ENCODE measurements at places on chromosomes 6 and 20.

GRCh38 chr20:36645353-36645752 lies 643 bp downstream of the SLA2 start:
- DNase-seq: no peak

DNA sequence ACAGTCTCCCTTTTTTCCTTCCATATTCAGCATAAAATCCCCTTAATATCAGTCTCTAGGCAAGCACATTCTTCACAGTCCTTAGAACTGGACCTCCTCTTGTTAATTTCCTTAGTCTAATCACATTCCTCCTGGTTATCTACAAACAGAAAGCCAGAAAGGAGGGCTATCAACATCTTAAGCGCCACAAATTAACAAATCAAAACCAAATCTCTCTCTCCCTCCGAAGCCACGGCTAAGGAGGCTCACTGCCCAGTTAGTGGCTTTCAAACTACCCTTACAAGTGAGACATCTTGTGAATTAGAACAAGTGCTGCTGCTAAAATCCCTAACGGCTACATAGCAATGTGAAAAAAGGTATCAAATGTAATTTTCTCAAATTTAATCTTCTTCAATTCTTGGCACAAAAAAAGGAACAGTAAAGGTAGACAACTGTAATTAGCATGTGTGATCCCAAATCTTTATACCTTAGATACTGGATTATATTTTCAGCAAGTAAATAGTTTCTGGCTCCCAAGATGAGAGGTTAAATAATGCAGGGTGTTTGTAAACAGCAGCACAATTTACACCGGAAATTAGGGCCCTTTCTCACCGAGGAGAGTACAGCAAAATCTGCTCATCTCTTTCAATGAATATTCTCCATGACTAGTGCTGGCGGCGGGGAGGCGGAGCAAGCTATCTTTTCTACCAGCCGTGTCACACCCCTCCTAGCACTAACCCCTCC lies 1.4 kb upstream of the TRIM39 start:
- DNase-seq: peak; percentile 33

- peak; percentile 65 for DNase-seq
These were observed 34.9 kb upstream of the TNFAIP3 start for GRCh38 chr6:137832110-137832509.

GRCh38 chr20:24034820-24035219 lies 46.2 kb upstream of the GGTLC1 start:
- DNase-seq: no peak

GRCh38 chr6:121157906-121158305 lies 176.4 kb downstream of the TBC1D32 start:
- DNase-seq: no peak

DNA sequence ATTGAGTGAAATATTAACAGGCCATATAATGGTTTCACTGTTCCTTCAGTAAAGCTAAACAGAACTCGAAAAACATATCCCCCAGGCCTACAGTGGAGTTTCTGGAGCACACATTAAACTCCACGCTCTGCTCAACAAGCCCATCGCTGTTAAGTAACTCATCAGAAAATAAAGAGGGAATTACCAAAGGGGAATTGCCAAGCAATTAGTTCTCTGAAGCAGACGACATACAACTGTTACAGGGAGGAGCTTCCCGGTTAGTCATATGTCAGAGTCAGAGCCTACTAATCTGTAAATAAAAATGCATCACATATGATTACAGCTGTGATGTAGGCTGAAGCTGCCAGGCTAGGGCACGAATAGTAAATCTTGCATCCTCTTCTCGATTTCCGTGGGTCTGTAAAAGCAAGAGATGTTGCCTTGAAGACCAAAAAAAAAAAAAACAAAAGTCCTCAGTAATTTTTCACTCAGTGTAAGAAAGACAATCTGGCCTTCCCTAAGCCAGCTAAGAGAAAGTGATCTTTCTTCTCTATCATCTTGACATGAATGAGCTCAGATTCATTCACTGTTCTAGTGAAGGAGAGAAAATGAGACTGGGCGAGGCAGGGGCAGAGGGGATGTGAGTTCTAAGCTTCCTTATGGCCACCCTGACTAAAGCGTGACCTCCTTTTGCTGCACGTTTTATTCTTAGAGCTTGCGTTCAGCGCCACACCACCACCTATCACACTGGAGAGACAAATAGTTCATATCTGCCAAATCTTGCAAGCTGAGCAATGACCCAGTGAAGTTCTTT lies 13.8 kb downstream of the ATXN1 start:
- DNase-seq: no peak

DNA sequence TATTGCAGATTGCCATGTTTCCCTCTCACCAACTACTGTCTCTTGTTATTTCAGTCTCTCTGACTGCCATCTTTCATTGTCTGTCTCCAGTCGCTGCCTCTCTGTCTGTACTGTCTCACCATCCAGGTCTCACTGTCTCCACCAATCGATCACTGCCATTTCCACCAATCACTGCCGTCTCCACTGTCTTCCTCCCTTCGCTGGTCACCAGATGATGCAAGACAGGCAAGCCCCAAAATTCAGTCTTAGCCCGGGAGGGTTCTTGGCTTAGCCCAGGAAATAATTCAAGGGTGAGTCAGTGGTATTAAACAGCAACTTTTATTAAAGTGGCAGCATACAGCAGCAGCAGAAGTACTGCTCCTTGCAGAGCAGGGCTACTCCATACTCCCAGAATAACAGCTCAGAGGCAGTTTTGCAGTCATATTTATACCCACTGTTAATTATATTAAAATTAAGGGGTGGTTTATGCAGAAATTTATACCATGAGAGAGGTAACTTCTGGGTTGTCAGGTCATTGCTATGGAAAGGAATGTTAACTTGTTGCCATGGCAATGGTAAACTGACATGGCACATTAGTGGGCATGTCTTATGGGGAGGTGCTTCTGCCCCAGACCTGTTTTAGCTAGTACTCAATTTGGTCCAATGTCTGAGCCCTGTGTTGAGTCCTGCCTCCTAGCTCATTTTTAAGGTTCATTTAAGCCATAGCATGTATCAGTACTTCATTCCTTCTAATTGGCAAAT lies 23.0 kb upstream of the ECHDC1 start:
- peak; percentile 84 for DNase-seq

DNA sequence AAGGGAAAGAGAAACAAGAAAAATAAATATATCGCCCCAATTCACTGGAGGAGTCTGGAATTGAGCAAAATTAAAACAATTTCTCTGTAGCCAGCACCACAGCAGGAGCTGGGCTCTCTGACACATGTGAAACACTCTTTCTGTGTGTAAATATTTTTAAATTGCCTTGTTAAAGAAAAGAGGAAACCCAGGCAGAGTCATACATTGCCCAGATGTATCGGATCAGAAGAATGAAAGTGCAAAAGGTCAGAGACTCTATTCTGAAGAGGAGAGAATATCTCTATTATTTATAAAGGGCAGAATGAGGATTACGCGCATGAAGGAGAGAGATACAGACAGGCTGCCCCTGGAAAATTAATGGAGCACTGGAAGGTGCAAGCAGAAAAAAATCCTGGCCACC lies 127.0 kb upstream of the MAN1A1 start:
- no peak for DNase-seq

DNA sequence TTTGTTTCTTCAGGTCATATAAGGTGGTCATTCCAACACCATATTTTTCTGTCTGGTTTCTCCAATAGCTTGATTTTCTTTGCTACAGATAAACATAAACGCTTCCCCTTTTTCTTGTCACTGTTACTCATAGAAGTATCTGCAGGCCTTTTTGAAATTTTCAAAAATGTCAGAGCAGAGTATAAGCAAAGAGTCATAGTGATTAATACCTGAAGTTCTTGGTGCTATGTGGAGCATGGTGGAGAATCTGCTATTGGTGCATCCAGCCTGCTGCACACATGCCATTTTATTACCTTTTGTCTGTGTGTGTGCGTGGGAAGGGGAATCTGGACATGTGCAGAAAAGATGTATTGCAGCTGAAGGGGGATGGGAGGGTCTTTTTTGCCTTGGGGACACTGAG lies 19.7 kb downstream of the STX11 start:
- no peak for DNase-seq

DNA sequence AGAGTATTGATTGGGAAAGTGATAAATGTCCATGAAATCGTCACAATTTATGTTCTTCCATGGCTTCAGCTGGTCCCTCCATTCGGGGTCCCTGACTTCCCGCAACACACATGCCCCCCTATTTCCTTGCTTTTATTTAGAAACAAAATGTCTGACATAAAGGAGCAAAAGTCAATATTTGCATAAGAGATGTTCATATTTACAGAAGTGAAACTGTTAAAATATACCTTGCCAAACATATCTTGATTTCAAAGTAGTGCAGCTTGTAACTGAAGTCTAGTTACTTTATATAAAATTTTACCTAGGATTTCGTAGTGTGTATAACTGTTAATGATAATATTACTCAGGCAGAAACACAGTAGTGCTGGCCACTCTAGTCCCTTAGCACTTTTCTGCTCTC lies 548.9 kb upstream of the ADGRB3 start:
- DNase-seq: no peak

Measured in HTR-8/SVneo (cell line).